NCI-H2171 (cell line): ENCODE measurements at places on chromosomes 4 and X.

DNA sequence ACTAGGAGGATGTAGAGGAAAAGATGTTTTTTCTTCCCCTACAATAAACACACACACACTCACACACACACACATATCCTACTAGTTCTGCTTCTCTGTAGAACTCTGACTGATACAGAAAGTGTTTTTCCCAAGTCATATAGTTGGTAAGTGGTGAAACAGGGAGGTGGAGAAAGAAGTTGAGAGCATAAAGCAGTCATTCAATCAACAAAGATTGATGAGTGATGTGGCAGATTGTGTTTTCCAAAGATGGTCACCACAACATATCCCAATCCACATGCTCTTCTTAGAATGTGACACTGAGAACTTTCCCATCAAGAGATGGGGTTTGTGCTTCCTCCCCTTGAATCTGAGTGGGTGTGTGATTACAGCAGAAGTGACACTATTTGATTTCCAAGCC, 123.4 kb upstream of the ATP6AP2 start:
- no peak for DNase-seq

GRCh38 chr4:116866106-116866505, 219.3 kb downstream of the TRAM1L1 start:
- DNase-seq: no peak

GRCh38 chr4:94457692-94458106, 6.0 kb downstream of the PDLIM5 start:
- DNase-seq: no peak

- DNase-seq: no peak
Measured at GRCh38 chr4:139956507-139957017, 197.4 kb downstream of the MAML3 start.

- DNase-seq: no peak
Measured at GRCh38 chrX:64642482-64642881, 247.2 kb upstream of the MTMR8 start.

DNA sequence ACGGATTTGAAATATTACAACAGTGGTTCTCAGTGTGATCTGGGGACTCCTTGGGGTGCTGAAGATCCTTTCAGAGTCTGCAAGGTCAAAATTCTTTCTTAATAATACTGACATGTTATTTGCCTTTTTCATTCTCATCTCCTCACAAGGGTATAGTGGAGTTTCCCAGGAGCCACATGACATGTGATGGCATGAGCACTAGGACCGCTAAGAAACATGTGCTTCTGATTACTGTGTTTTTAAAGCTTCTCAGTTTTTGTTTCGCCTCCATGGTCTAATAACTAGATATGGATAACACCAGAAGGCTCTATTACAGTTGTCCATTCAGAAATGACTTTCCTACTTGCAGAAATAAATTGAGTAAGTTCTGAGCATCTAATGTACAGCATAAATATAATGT, 156.1 kb downstream of the RAB28 start:
- DNase-seq: no peak

DNA sequence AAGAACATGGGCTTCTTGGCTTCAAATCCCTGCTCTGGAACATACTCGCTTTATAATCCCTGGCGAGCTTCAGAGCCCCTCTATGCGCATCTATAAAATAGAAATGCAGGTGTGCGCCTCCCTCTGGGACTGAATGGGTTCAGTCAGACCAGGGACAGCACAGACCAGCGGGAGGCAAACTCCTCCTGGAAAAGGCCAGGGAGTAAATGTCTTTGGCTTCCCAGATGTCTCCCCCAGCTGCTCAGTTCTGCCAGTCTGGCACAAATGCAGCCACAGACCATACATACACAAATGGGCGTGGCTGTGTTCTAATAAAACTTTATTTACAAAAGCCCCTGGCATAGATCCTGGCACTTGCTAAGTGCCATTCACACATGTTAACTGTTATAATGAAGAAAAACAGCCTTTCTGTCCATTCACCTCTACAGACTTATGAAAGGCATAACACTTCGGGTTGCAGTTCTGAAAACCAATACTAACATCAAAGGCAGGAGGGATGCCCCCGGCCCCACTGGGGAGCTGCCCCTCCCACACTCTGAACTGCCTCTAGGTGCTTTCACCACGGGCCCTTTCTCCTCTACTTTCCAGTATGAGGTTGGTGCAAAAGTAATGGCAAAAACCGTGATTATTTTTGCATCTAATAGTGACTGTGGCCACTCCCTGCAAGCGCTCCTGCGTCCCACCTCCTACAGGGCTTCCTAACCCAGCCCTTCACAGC, 4.6 kb downstream of the JAKMIP1 start:
- no peak for DNase-seq

GRCh38 chr4:112853662-112854256, 195.7 kb upstream of the ANK2 start:
- DNase-seq: no peak

GRCh38 chrX:30589146-30589888, 11.8 kb upstream of the TASL start:
- no peak for DNase-seq

DNA sequence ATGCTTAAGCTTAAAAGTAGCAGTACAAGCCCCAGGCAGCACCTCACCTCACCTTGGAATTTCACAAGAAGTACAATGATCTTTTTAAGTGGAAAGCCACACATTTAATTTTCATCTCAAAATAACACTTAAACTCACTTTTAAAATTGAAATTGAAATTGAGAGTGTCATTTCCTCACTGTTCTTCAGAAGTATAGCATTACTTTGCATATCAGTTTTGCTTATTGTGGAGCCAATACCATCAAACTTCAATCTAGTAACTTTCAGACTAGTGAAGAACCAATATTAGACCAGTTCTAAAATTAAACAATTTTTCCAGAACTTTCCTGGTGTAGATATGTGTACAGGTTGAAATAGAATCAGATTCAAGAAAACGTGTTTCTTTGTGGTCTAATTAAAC, 242.4 kb downstream of the NDST4 start:
- DNase-seq: no peak

- DNase-seq: no peak
Measured at GRCh38 chr4:142701017-142701416, 145.1 kb downstream of the INPP4B start.
